CD4-positive, alpha-beta T cell treated with Interleukin-12 subunit alpha and Interleukin-12 subunit beta, for 1 hour (primary cell): ENCODE measurements at places on chromosomes 12 and 14.
A peak's percentile ranks its signal among the peaks of the same experiment; 100 is the strongest.

- DNase-seq, result no peak
These were observed 403.8 kb downstream of the DAD1 start for GRCh38 chr14:22185191-22185590.

DNA sequence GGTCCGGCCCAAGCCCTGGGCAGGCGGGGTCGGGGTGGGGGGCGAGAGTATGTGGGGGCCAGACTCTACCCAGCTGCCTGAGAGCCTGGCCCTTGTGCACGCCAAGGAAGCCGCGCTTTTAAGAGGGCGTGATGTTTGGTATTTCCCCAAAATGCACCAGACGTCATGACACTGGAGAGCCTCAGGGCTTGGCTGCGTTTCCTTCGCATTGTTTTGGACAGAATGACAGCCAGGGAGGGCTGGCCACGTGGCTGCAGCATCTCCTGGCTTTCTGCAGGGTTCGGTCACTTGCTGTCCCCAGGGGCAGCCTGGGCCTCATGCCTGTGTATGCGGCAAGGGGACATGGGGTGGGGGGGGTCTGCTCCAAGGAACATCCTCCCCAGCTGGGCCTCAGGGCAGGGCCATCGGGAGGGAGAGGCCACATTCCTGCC, 16.1 kb upstream of the NUDT14 start:
- DNase-seq, result no peak

- DNase-seq, result no peak
These were observed 27.4 kb upstream of the RXYLT1 start for GRCh38 chr12:63752283-63752682.

GRCh38 chr14:80781972-80782367, 159.6 kb downstream of the CEP128 start:
- no peak for DNase-seq

DNA sequence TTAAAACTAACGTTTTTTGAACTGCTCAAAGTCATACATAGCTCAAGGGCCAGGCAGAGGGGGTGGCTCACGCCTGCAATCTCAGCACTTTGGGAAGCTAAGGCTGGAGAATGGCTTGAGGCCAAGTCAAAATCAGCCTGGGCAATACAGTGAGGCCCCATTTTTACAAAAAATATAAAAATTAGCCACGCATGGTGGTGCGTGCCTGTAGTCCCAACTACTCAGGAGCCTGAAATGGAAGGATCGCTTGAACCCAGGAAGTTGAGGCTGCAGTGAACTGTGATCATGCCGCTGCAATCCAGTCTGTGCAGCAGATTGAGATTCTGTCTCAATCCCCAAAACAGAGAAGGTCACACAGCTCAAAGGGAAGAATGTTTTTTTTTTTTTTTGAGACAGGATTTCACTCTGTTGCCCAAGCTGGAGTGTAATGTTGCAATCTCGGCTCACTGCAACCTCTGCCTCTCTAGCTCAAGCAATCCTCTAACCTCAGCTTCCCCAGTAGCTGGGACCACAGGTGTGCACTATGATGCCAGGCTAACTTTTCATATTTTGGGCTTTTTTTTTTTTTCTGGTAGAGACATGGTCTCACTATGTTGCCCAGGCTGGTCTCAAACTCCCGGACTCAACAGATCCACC, 2.9 kb downstream of the RBM23 start:
- DNase-seq, result no peak

DNA sequence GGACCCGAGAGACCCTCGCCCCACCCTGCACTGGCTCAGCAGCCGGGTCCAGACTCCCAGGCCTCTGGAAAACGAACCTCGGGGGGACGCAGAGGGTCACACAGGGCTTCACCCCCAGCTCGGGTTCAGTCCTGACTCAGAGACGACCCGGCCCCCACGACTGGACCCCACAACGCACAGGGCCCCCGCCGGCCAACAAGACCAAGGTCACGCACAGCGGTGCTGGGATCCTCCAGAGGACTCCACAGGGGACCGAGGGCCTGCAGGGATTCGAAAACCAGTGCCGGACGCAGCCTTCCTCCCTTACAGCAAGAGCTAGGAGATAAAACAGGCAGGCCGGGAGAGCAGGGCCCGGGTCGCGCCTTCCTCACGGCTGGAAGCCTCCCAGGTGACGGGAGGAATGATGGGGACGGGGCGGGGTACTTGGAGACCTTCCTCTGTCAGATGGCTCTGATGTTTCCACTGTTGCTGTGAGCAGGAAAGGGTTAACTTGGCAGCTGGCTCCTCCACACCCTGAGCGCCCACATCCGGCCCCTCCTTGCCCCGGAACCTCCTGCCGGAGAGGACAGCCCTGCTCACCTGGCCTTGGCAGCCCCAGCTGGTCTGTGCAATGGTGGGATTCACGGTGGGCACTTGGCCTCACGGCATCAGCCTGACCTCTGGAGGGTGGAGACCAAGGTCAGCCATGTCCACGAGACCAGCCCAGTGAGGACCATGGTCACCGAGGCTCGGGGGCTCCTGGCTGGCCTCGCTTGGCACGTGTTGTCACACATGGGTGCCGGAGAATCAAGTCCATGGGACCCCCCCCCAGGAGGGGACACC, 46.2 kb downstream of the GALNT9 start:
- peak; percentile 37 for DNase-seq

GRCh38 chr12:27971121-27971489, 1.4 kb downstream of the PTHLH start:
- DNase-seq, result no peak

GRCh38 chr12:8461426-8461825, 5.7 kb downstream of the CLEC6A start:
- no peak for DNase-seq

DNA sequence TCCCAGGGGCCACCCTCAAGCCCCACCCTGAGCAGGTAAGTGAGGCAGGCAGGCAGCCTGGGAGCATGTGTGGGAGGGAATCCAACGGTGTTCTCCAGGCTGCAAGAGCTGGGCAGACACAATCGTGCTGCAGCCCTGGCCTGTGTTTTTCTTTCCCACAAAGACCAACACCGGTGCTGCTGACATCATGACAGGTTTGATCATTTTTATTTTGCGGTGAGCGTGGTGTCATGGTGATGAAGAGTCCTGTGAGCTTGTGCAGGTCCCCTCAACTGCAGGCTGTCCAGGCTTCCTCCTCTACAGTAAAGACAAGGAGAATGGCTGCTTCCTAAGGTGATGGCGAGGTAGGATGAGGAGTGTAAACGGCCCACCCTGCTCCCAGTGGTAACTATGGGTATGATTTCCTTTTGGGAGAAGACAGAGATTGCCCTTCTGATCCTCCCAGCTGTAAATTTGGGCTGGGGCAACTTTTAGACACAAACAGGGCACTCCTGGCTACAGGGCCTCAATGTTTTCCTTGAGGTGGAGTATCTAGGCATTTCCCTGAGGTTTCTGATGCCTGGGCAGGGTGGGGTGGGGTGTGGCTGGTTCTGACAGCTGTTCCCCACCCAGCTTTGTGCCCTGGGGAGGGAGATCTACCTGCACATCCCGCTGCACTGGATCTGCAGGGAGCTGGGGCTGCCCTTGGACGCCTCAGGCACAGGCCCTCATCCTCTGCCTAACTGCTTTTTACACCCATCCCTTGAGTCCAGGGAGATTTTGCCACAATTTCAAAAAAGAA, 109.1 kb downstream of the VCPKMT start:
- no peak for DNase-seq

DNA sequence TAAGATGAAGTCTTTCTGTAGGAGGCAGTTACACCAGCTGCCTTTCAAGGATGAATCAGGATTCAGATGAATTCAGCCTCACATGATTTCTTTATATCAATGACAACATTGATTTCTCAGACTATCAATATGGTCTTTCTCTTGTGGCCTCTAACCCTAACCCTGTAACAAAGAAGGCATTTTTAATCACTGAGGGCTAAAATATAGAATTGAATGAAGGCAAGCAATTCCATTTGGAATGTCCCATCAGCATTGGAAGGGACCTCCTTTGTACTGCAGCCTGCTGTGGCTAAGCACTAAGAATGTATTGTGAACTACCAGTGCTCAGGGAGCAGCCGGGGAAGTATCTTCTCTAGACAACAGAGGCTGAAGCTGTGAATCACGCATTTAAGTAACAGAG, 90.6 kb upstream of the FRMD6 start:
- no peak for DNase-seq

- DNase-seq, result no peak
These were observed 11.0 kb upstream of the PEX5 start for GRCh38 chr12:7178481-7178880.

- no peak for DNase-seq
These were observed 3.2 kb downstream of the KDM2B start for GRCh38 chr12:121577443-121578180.

DNA sequence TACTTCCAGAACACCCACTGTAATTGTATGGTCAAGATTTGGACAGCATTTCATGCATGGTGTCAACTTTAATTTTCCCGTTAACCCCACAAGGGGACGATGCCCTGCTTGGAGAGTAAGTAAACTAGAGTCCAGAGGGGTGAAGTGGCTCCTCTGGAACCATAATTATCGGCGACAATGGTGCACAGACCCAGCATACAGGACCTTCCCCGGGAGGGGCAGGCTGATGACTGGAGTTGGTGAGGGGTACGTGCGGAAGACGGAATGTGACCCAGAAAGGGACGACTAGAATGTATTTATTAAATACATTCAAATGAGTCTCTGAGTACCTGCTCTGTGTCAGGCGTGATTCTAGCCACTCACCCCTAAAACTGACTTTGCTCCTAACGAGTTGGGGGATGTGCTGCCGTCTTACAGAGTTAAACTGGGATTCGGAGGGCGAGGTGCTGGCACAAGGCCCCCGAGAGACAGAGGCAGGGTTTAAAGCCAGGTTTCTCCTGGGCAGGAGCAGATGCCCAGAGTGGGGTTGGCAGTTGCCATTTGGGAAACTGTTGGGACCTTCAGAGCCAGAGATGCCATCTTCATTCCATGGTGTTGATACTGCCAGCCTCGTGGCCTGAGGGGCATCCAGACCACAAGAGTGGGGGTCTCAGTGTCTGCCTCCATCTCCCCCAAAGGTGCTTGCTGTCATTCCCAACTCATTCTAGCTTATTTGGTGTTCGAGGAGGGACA, 10.9 kb downstream of the RTL1 start:
- DNase-seq, result no peak

- no peak for DNase-seq
These were observed 1.1 kb downstream of the CYP46A1 start for GRCh38 chr14:99685151-99685591.

- no peak for DNase-seq
These were observed 167.0 kb downstream of the PPM1H start for GRCh38 chr12:62767946-62768345.

DNA sequence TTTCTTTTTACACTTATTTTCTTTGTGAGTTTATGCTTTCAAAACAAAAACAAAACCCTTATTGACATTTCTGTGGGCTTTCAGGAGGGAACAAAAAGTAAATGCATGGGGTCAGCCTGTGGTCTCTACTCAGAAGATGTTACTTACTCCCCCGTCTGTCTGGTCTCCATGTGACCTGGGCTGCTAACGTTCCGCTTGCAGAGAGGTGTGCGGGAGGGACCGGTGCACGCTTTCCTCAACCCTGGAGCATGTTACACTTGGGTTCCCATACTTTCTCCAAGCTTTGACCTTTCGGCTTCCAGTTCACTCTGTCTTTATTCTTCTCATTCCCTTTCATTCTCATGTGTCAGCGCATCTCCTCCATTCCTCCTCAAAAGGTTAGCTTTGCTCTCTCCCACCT, 36.5 kb downstream of the ZC3H14 start:
- no peak for DNase-seq

DNA sequence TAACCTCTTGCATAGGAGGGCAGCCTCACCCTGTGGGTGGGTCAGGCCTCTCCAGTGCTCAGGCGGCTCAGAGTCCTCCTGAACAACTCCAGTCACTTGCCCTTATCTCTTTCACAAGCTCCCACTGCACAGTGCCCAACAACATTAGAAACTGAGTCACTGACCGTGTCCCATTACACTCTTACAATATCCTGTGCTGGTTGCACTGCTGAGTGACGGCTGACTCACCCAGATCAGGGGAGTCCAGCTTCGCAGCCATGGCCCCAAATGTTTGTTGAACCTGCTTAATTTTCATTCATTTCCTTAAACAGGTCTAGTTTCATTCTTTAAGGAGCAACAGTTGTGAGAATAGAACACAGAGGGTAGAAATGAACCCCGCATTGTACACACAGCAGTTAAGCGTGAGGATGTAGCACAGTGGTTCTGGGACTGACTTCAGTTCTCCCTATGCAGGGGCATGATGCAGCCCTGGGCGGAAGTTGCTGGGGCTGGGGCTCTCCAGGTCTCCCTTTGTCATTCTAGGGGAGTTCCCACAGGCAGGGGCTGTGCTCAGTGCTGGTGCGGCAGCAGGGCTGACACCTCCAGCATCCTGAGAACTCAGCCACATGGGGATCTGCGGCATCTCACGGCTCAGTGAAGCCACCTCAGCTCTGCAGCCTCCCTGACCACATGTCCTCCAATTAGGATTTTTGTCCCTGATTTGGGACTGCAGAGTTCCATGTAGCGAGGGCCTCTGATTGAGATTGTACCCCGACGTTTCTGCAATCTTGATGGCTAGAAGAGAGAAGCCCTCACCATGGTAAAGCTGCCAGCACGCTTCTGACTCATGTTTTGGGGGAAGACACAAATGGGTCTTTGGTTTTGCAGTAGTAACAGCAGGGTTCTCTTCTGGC, 16.1 kb downstream of the GPR68 start:
- DNase-seq, result peak; percentile 83

DNA sequence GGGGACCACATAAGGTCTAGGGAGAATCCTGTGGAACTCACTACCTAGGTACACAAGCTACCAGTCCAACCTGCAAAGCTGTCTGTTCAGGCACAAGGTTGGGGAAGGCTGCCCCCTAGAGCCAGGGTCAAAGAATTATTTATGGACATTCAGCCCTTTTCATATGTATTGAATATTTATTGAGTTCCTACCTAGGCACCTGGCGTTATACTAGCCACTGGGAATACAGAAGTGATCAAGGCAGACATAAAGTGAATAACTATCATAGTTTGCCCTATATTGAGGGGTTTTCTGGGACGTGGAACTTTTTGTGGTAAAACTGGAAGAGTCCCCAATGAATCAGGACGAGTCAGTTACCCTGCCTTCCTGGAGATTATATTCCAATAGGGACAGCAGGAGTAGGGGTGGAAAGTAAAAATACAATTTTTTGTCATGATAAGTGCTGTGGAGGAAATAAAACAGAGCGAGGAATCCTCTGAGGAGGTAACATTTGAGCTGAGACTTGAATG, 5.8 kb upstream of the SLC48A1 start:
- peak; percentile 78 for DNase-seq

DNA sequence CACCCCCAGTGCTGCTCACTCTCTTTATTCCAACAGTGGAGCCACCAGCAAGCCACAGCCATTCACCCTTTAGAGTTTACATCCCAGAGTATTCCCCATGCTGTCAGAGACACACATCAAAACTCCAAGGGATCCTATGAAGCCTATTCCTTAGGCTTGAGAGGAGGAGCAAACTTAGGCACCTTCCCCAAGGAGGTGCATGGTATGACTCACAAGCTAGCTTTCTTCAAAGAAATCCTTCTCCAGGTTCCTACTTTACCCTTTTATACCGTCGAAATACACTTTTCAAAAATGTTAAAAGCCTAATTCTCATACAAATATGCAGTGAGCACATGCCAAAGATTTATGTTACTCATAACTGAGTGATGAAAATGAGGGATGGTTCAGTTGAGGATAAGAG, 175.4 kb downstream of the ETNK1 start:
- no peak for DNase-seq

- no peak for DNase-seq
These were observed 22.4 kb upstream of the EIF2B2 start for GRCh38 chr14:74980398-74980730.

GRCh38 chr12:40970320-40970907, 217.7 kb upstream of the PDZRN4 start:
- no peak for DNase-seq

- no peak for DNase-seq
These were observed 1581.3 kb upstream of the TMEM132C start for GRCh38 chr12:126685636-126686035.
